Transverse colon (tissue), 4 donors: ENCODE measurements at places on chromosomes 7 and 10. TPM values are rescaled to one million over a fixed set of nuclear protein-coding genes. Genes with fewer than 3 reads are reported as not detected.

Gene LGI1
- not detected for total RNA-seq

GRCh38 chr10:132069122-132069848 lies 3.5 kb downstream of the JAKMIP3 start:
- no peak for DNase-seq

DNA sequence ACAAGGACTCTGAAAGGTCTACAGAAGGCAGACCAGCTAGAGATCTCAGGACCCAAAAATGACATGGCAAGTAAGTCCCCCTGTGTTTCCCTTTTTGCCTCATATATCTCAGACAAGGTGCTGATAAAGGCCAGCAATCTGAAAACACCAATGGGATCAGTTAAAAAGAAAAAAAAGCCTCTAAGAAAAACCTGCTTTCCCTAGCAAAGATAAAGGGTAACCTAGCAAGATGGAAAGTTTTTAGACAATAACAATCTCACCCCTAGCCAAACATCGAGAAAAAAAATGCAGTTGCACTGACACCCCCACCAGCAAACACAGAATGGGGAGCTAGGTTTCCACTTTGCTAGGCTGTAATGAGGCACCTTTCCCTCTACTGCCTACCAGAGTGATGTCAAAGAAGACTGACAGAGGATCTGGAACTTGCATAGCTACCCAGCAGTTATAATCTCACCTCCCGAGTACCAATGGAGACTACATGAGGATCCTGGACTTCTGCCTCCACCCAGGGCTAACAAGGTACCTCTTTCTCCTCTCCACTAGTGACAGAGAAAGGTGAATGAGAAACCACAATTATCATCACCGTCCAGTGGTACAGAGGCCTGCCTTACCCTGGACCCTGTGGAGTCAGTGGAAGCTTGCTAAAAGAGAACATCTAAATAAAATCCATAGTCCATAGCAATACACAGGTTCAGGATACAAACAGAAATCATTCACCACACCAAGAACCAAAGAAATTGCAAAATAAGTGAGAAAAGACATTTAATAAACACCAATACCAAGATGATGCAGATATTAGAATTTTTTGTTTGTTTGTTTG lies 240.8 kb downstream of the ARHGAP12 start:
- no peak for DNase-seq

Gene PTPRN2
- total RNA-seq, result 25.4 TPM

- DNase-seq, result no peak
Observed at GRCh38 chr7:136062625-136063325, 85.6 kb upstream of the MTPN start.

GRCh38 chr7:106418094-106418493 lies 133.3 kb upstream of the NAMPT start:
- no peak for DNase-seq

DNA sequence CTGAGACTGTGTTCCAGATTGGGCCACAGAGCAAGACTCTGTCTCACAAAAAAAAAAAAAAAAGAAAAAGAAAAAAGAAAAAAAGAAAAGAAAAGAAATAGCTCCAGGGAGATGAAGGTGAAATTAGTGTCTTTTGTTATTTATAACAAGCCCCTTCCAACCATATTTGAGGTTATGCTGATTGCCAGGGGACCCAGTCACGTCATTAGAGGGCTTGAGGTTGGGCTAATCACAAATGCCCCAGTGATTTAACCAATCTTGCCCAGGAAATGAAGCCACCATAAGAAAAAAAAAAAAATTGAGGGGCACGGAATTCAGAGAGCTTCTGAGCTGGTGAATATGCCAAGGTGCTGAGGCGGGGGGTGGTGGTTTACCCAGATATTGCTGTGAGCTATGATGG lies 11.3 kb upstream of the RNF216 start:
- no peak for DNase-seq

Gene ELMO1
- 120 TPM for total RNA-seq

DNA sequence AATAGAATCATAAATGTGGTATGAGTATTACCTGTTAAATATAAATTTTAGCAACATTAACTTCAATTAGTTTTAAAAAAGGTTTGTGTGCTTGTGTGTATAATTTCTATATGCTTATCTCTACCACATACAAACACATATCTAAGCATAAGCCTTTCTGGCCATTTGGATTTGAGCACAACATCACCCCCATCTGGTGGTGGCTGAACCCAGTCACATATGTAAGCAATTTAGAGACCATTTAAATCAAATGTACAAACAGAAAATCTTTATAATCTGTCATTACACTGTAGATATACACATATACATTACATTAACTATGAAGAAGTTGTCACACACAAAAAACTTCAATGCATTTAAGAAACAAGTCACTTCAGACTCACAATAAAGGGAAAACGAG lies 31.7 kb downstream of the GPR22 start:
- DNase-seq, result peak; percentile 23

- DNase-seq, result no peak
Observed at GRCh38 chr10:110629680-110630191, 14.4 kb upstream of the RBM20 start.

Gene ZMYND11
- total RNA-seq, result 41.1 TPM

- DNase-seq, result no peak
Observed at GRCh38 chr10:42975005-42975493, 101.8 kb upstream of the RET start.

GRCh38 chr7:70091362-70091761 lies 493.1 kb downstream of the AUTS2 start:
- no peak for DNase-seq

Gene SUGCT
- 44.5 TPM for total RNA-seq

DNA sequence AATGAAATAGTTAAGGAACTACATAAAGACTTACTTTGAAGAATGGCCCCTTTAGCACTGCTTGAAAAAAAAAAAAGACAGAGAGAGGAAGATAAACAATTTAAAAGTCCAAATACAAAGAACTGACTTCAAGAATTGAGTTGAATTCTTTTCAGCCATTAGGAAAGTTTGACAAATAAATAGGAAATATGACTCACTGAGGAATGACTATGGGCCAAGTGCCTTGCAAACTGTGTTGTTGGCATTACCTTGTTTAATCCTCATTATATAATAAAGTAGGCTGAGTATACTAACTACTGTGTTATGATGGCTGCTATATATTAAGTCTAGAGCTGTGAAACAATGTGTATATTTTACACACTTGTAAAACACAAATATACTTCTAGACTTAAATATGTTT lies 151.1 kb downstream of the ELMO1 start:
- DNase-seq, result no peak

GRCh38 chr10:20911626-20912025 lies 14.5 kb upstream of the NEBL start:
- DNase-seq, result no peak

Gene ABCB4
- 16.1 TPM for total RNA-seq

DNA sequence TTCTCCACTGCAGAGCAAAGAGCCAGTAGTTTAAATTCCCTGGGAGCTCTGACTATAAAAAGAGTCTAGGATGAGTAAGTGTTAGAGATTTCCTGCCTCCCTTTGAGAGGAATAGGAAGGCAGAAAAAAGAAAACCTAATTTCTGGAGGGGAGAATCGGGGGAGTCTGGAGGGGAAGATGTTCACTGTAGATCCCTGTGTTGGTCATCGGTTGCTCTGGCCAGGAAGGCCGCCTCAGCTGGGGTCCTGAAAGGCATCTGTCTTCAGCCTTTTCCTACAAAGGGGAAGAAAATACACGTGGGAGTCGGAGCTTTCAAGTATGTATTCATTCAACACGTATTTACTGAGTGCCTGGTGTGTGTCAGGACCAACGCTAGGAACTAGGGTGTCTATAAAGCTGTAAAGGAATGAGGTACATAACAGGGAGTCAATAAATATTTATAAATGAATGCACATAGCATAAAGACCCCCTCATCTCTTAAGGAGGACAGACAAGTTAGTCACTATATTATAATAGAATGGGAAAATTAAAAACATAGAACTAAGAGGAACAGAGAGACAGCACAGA lies 101.1 kb downstream of the ICA1 start:
- DNase-seq, result no peak

GRCh38 chr10:78719276-78719675 lies 349.5 kb upstream of the ZMIZ1 start:
- DNase-seq, result no peak

Gene WEE2
- not detected for total RNA-seq

Gene CHST15
- total RNA-seq, result 12.6 TPM

- DNase-seq, result no peak
Observed at GRCh38 chr10:6843481-6843881, 263.4 kb upstream of the PRKCQ start.

DNA sequence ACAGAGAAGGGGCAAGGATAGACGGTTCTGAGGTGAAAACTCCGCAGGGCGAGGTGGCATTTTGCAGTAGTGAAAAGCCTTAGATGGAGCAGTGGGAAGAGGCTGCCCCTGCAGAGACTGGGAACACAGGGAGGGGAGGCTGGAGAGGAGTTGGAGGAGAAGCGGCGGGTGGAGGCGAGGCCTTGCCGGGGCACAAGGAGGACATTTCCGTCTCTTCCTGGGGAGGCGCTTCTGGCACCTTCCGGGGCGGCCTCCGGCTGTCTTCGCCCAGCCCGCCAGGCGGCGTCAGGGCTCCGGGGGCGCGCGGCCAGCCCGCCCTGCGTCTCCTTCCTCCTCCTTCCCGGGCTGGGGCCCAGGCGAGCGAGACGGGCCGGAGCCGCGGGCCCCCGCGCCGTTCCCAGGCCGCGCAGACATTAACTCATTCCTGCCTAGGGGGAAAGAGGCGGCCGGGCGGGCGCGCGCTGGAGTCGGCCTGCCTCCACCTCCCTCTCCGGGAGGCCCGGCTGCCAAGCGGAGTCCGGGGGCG lies 42.7 kb downstream of the LDB3 start:
- DNase-seq, result peak; percentile 91

DNA sequence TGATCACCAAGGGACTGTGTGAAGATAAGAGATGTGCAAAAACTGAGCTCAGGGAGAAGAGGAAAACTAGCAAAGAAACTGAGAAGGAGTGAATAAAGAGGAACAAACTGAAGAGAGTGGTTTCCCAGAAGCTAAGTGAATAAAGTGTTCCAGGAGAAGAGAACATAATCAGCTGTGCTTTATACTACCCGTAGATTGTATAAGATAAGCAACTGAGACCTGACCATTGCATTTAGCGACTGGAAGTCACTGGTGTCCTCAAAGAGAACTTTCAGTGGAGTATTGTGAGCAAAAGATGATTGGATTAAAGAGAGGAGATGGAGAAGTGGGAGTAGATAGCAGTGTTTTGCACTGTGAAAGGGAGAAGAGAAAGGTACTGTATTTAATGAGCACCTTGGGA lies 14.6 kb downstream of the PHTF2 start:
- DNase-seq, result no peak

Gene PDK4
- 309 TPM for total RNA-seq

GRCh38 chr7:157466867-157467261 lies 130.1 kb downstream of the DNAJB6 start:
- no peak for DNase-seq

Gene HKDC1
- total RNA-seq, result 28.0 TPM

Gene CPEB3
- total RNA-seq, result 14.0 TPM

Gene OR2A42
- not detected for total RNA-seq

DNA sequence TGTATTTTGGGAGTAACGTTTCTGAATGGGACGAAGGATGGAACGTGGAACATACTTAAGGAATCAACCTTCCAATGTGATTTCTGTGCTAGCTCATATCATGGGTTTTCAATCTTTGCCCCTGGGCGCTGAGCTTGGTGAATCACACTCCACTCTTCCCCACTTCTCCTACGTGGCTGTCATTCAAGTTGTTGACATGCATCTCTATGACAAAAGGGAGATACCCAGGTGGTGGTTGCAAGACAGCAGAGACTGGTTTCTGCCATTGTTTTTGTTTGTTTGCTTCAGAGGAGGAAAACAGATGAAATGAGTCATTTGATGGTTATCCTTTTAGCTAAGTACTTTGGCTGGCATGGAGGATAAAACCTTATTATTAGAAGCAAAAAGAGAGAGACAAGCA lies 573.9 kb downstream of the GATA3 start:
- no peak for DNase-seq
